Activated gamma-delta T cell treated with Interleukin-2 at 50 U/mL for 16 hours (primary cell): ENCODE measurements at places on chromosomes 4 and X.

DNA sequence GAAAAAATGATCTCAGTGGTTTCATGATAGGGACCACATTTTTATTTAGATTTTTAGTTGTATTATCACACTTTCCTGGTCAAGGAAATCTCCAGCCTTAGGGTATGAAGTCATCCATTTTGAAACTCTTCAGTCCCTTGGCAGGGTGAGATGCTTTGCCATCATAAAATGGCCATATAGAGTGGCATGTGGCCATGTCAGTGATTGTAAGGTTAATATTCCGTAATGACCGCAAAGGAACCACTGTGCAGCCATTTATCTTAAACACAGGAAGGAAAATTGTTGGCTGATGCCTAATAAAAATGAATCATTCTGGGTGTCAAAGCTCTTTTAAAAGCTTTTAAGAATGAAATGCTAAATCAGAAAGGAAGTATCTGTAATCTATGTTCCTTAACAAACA is 35.6 kb downstream of the COMMD8 start:
- no peak for DNase-seq

- no peak for DNase-seq
These were observed 2.8 kb downstream of the VEGFC start for GRCh38 chr4:176789955-176790354.

GRCh38 chr4:148116264-148116663 is 325.9 kb downstream of the NR3C2 start:
- DNase-seq, result no peak

DNA sequence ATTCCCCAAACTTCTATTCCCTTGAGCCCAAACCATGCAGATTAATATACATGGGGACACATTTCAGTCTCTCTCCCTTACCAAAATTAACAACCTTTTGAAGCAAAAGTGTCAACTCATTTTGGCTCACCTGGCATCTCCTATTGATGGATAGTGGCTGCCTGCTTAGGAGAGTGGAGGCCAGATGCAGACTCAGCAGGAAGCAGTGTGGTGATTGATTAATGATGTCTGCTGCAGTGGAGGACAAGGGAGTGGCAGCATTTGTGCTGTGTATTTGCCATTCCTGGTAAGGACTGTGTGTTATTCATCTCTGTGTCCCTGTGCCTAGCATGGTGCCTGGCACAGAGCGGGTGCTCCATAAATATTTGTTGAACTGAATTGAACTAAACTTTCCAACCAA is 590.1 kb downstream of the RAB28 start:
- DNase-seq, result no peak

DNA sequence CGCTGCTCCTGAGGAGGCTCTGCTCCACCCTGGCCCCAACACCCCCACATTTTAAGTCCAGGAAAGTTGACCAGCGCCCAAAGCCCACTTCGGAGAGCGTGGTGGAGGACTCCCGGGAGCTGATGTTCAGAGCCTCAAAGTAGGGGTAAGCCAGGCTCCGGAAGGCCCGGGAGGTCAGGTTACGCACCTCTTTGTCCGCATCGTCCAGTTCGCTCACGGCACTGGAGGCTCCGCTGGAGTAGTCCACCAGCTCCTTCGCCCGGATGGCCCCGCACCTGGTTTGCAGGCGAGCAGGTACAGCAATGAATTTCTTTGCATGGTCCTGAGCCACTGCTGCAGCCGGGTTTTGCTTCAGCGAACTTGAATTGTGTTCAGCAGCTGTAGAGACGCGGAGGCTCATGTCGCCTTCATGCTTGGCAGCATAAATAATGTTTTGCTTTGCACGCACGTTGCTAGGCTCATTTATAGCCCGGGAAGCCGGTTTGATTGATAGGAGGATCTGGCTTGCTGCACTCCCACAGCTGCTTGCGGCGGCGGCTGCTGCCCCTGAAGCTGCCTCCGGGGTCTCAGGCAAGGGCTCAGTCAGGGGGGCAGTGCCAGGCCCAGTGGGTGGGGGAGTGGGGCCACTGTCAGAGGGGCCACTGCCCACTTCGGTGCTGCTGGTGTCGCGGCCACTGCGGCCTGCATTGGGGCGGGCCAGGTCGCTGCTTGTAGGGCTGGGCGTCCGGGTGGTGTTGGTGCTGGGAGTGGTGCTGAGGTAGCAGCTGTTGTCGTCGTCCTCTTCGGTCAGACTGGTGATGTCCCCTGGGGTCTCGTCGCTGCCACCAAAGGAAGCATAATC is 4.8 kb downstream of the C4orf54 start:
- DNase-seq, result no peak

GRCh38 chr4:7121866-7122653 is 54.2 kb upstream of the GRPEL1 start:
- DNase-seq, result no peak

DNA sequence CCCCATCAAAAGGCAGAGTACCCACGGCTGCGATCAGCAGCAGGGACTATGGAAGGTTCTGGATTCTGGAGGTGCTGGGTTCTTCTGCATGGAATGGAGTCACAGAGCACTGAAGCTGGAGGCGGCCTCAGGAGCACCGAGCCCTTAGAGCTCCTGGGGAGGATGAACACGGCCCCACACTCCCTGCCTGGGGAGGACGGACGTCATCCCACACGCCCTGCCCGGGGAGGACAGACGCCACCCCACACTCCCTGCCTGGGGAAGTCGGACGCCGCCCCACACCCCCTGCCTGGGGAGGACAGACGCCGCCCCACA is 9.9 kb downstream of the LRPAP1 start:
- no peak for DNase-seq

- no peak for DNase-seq
These were observed 150.5 kb downstream of the VCX3A start for GRCh38 chrX:6384371-6384770.

DNA sequence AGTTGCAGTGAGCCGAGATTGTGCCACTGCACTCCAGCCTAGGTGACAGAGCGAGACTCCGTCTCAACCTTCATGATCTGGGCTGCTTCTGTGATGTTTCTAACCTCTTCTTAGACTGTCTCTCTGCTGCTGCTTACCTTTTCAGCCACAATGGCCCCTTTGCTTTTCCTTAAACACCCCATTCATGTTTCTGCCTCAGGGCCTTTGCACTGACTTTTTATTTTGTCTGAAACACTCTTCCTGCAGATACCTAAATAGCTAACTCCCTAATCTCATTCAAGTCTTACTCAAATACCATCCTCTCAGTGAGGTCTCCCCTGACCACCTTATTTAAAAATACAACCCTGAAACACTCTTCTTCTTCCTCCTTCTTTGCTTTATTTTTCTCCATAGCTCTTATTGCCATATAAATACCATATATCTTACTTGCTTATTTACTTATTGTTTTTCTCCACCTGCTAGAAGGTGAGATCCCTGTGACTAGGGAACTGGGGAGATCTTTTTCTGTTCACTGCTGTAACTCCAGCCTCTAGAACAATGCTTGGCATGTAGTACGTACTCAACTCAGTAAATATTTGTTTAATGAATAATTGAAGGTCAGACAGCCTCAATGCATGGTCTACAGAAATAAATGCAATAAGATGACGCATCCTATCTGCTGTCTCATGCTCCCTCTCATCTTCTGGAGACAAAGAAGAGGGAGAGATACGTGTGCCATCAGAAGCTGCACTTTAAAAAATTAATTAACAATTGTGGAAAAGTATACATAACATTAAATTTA is 43.8 kb upstream of the SETD7 start:
- no peak for DNase-seq

GRCh38 chrX:153511784-153512500 is 5.5 kb upstream of the ATP2B3 start:
- no peak for DNase-seq

GRCh38 chr4:135510582-135510981 is 1309.0 kb upstream of the PABPC4L start:
- DNase-seq, result no peak

DNA sequence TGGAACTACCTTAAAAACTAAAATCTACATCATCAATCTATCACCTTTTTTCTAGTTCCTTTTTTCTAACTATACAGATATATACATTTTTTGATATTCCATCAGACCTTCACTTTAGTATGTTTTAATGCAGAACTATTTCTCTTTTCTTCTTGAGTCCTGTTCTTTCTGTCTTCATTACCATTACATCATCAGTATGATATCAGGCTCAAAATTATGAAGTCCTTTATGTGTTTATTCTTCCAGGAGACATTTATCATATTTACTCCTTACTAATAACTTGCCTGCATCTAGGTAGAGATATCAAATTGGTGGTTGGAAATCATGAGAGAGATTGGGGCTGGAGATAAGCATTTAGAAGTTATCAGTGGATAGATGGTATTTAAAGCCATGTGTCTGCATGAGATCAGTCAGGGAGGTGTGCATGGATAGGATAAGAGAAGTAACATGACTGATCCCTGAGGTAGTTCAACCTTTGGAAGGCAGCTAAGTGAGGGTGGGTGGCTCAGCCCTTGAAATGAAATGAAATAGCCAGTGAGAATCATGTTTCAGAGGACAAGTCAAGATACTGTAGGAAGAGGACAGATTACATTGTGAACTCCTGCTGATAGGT is 43.1 kb downstream of the MRPL1 start:
- DNase-seq, result no peak

DNA sequence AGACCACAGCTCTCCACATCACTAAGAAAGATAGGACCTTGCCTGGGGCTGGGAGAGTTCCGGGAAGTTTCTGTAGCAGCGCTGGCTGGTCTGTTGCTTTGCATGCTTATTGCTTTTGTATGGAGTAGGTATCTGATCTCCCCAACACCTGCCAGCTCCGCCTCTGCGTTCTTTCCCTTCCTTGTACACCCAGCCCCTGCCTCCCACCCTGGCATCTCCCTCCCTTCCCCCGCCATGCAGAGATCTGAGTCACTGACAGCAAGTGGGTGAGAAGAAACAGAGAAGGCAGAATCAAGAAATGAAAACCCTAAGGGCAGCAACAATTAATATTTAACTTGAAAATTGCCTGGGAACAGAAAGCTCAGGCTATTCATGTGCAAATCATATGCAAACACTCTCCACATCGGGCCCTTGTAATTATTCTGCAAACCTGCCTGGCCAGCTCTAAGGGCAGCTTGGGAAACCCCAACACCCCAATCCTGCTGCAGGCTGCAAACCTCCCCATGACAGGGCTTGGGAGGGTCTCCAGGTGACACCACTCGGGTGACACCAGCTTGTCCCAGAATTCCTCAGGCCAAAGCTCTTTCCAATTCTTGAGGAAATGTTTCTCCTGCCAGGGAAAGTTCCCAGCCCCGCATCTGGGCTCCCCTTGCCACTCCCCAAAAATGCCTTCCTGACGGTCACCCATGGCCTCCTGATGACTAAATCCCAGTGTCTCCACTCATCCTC is 257.2 kb downstream of the FBXW7 start:
- no peak for DNase-seq

DNA sequence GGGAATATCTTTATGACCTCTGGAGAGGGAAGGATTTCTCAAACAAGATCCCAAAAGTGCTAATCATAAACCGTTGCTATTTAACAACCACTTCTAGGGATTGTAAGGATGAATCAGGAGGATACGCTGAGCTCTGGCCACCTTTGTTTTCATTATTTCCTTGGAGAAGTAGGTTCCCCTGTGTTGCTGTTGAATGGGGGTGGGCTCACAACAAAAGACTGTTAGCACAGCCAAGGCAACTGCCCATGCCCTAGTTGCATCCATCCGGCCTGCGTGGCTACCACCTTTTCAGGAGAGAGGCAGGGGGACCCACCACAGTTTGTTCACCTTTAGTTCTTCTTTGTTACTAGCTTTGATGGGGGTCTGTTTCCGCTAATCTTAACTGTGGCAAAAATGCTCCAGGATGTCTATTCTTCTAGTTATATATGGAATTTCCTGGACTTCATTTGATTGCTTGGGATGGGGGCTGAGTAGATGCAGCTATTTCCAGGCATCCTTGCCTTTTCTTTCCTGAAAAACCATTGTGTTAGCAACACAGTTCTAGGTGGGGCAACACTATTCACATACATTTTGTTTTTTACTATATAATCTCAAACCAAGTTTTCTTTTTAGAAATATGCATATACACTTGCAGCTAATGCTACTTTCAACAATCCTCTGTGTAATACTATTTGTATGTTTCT is 95.4 kb downstream of the KDR start:
- DNase-seq, result no peak

GRCh38 chr4:7291372-7292114 is 99.2 kb downstream of the SORCS2 start:
- DNase-seq, result no peak

DNA sequence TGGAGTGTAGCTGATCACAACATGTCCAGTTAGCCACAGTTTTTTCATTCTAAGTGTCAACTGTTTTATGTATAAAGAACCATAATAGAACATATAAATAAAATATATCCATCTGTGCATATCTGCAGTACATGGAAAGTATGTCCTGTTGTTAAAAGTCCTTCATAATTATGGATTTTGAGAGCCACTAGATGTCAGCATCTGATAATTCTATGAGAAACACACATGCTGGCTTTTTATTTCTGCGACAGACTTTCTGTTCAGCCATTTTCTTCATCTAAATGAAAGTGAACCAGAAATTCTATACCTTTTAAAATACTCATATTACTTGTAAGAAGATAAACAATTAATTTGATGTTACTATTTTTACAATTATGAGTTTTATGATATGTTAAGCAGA is 251.5 kb downstream of the GPM6A start:
- no peak for DNase-seq

GRCh38 chrX:46325312-46325877 is 219.8 kb downstream of the ZNF674 start:
- no peak for DNase-seq

- no peak for DNase-seq
These were observed 368.8 kb downstream of the GASK1B start for GRCh38 chr4:157803845-157804521.

DNA sequence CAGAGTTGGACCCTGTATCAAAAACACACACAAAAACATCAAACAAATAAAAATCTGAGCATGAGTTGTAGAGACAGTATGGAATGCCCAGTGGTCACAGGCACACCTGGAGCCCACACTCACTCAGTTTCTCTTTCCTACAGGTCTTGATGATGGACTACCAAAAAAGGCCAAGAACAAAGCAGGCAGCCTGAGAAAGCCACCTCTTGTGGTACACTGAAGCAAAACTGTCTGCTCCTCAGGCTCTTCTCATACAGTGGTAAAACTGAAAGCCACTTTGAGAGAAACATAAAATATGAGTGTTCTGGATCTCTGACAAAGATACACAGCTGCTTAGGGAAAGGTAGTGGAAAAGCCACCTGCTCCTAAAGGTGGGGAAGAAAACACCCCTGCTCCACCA is 1206.9 kb downstream of the FSTL5 start:
- no peak for DNase-seq
